RWPE2 (cell line): ENCODE measurements at places on chromosomes 13 and 19.

DNA sequence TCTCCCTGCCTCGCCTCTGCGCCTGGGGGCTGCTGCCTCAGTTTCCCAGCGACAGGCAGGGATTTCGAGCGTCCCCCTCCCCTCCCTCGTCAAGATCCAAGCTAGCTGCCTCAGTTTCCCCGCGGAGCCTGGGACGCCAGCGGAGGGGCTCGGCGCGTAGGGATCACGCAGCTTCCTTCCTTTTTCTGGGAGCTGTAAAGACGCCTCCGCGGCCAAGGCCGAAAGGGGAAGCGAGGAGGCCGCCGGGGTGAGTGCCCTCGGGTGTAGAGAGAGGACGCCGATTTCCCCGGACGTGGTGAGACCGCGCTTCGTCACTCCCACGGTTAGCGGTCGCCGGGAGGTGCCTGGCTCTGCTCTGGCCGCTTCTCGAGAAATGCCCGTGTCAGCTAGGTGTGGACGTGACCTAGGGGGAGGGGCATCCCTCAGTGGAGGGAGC is 722 bp upstream of the ICAM1 start:
- DNase-seq: no peak

DNA sequence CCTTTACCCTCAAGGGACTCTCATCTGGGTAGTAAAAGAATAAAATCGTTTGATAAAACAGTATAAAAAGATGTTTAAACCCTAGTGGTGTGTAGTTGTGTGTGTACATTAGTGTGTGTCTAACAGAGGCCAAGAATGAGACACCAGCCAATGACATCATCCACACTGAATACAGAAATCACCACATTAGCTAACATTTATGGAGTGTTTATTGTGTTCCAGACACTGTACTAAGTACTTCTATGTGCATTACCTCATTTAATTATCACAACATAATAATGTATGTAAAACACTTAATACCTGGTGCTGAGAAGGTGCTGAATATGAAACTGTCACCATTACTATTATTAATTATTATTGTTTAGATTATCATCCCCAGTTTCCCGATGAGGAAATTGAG is 49.1 kb upstream of the UQCRFS1 start:
- DNase-seq: no peak

GRCh38 chr13:23950736-23951510 is 53.6 kb upstream of the C1QTNF9B start:
- no peak for DNase-seq

GRCh38 chr19:33688171-33688992 is 66.6 kb downstream of the CHST8 start:
- DNase-seq: peak; percentile 58

DNA sequence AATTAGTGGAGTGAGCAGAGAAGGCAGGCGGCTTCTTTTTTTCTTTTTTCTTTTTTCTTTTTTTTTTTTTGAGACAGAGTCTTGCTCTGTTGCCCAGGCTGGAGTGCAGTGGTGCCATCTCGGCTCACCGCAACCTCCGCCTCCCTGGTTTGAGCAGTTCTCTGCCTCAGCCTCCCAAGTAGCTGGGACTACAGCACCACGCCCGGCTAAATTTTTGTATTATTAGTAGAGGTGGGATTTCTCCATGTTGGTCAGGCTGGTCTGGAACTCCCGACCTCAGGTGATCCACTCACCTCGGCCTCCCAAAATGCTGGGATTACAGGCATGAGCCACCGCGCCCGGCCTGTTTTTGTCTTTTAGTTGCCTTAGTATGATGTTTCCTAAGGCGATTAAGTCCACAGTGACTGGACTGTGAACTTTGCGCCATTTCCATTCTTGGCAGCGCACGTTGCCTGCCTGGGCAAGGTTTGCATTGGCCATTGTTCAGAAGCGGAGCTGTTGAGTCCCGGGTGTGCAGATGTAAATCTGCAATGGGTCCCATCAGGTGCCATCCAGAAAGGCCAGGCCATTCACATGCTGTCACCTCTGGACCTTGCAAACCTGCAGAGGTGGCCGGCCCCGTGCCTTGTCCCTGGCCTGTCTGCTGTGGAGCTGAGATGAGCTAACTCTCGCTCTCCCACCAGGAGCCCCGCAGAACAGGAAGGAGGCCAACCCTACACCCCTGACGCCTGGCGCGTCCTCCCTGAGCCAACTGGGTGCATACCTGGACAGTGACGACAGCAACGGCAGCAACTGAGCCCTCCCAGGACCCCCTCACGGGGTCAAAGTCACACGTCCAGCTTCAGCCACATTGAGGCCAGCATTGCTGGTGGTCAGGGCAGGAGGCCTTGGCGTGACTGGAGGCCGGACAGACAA is 10.9 kb upstream of the SHD start:
- no peak for DNase-seq
